ENCODE measurements at places on chromosomes 1 and 21. TPM values are rescaled to one million over a fixed set of nuclear protein-coding genes. Genes with fewer than 3 reads are reported as not detected.

Gene CD5L
- not detected for total RNA-seq

Gene TCEA3
- 6.8 TPM for total RNA-seq

Gene CSF3R
- not detected for total RNA-seq

Gene UBE4B
- total RNA-seq, result 45.0 TPM

Gene DNASE2B
- not detected for total RNA-seq

Gene AIM2
- not detected for total RNA-seq

Gene KRTAP12-2
- not detected for total RNA-seq

Gene USH2A
- not detected for total RNA-seq

Gene GRIK3
- total RNA-seq, result under 0.01 TPM

Gene ZNF683
- total RNA-seq, result not detected

Gene TMCC2
- 12.7 TPM for total RNA-seq

Gene IARS2
- 66.3 TPM for total RNA-seq

Gene ZYG11A
- 0.21 TPM for total RNA-seq

Gene TIE1
- 6.5 TPM for total RNA-seq

Gene PLCH2
- 0.92 TPM for total RNA-seq

Gene SLC25A34
- 0.34 TPM for total RNA-seq

Gene GSTM2
- 5.0 TPM for total RNA-seq

Gene FMO1
- not detected for total RNA-seq

Gene ATP1A2
- total RNA-seq, result 0.07 TPM

Gene DNAJC28
- 2.4 TPM for total RNA-seq

Gene IFI44
- total RNA-seq, result 3.5 TPM

Gene BRDT
- total RNA-seq, result not detected

Gene SNIP1
- total RNA-seq, result 18.3 TPM

Gene FCGR1A
- total RNA-seq, result not detected

Gene OR10Z1
- total RNA-seq, result not detected

Gene S100A2
- 27.5 TPM for total RNA-seq

Gene UBE2U
- not detected for total RNA-seq

Gene CBS
- 125 TPM for total RNA-seq

Gene GJC2
- 0.38 TPM for total RNA-seq

Gene RBM34
- 91.9 TPM for total RNA-seq

Gene MDM4
- 21.0 TPM for total RNA-seq

Gene OR2T2
- not detected for total RNA-seq

Gene CASQ1
- total RNA-seq, result not detected

Gene OR2T35
- total RNA-seq, result not detected

Gene TMEM51
- 82.3 TPM for total RNA-seq

Gene SLC16A4
- total RNA-seq, result 25.4 TPM

Gene S100A9
- total RNA-seq, result 35.3 TPM

Gene HMGCL
- total RNA-seq, result 65.6 TPM

Gene TMEM79
- 3.0 TPM for total RNA-seq

Gene LRRC71
- not detected for total RNA-seq

Gene S100A13
- total RNA-seq, result 183 TPM

Gene HDAC1
- total RNA-seq, result 85.7 TPM

Gene TLR5
- 3.7 TPM for total RNA-seq

Gene TDRD10
- total RNA-seq, result not detected

Gene SLC2A1
- 573 TPM for total RNA-seq

Gene VWA1
- 28.3 TPM for total RNA-seq

Gene HAO2
- total RNA-seq, result not detected

Gene ADGRL2
- total RNA-seq, result 25.1 TPM

Gene DYNLT4
- 0.41 TPM for total RNA-seq

Gene RGS8
- total RNA-seq, result not detected

Gene LMOD1
- total RNA-seq, result under 0.01 TPM

Gene CD34
- 0.41 TPM for total RNA-seq
